ENCODE measurements at places on chromosomes 13 and 19.

GRCh38 chr13:44224450-44225149, 149.0 kb upstream of the SERP2 start:
- DNase-seq = no peak

DNA sequence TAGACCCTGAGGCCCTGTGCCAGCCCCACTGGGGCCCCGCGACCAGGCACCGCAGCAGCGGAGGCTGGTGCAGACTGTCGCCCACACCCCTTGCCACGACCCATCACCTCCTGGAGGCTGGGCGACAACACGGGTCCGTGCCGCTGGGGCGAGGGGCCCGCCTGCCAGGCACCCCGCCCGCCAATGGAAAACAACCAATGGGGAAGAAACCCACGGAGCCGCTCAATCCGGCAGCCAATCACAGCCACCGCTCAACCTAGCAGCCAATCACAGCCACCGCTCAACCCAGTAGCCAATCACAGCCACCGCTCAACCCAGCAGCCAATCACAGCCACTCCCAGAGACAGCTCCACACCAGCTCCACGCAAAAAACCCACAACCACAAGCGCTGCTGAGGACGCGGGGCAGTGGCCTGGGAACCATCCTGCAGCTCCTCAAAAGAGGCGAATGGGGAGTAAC, 29.7 kb downstream of the GPX4 start:
- peak; percentile 74 for DNase-seq

GRCh38 chr19:16285769-16286498, 38.7 kb upstream of the KLF2 start:
- DNase-seq = no peak

DNA sequence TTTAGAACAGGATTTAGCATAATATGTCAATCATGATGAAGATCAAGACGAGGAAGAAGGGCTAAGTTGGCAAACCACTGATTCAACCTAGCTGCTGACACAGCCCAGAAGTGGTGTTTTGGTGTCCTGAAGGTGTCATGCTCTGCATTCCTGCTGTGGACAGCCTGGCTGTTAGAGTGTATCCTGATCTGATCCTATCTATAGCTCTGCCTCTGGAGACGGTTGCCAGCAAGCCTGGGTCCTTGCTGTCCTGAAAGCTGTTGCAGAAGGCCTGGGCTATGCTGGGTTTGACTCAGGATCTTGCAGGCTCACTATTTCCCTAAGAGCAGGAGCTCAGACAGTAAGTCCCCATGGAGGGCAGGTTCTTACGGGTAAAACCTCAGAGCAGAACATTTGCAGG, 416.4 kb downstream of the TSHZ3 start:
- DNase-seq = no peak

DNA sequence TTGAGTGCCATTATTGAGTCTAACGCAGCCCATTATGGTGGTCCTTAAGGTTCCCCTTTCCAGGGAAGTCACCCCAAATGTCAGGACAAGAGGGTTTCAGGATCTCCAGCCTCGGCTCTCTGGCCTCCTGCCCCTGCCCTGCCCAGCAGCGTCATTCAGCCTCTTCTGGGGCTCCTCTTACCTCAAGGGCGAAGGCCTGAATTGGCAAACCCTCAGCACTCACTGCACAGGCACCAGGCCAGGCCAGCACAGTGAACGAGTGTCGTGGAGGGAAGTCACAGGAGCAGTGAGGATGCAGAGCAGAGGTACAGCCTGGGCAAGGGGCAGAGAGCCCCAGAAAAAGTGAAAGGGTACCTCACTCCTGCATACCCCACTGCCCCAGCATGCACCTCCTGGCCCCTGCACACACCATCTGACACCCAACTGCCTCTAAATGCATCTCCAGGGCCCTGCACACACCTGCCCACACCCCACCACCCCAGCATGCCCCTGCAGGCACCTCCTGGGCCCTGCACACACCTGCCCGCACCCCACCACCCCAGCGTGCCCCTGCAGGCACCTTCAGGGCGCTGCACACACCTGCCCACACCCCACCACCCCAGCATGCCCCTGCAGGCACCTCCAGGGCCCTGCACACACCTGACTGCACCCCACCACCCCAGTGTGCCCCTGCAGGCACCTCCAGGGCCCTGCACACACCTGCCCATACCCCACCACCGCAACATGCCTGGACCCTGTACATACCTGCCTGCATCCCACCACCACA, 19.8 kb downstream of the SLC25A42 start:
- DNase-seq = no peak

DNA sequence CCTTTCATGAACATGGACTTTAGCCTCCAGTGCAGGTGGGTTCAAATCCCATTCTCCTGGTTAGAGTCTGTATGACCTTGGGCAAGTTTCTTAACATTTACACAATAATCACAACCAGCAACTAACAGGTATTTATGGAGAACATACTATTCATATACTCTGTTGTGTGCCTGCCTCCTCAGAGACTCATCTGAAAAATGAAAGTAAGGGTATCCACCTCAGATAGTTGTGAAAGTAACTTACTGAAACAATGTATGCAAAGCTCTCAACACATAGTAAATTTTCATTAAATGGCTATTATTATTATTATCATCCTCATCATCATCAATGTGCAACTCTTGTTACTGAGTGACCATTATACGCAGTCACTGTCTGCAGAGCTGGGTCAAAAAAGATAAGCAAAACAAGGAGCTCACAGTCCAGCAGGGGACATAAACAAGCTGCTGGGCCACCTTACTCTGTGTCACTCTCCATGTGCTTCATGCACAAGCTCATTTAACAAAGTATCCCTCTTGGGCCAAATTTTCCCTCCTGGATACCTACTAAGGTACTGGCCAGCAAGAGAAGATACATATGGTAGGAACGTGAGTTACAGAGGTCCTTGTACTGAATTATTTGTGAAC, 70.9 kb upstream of the FNDC3A start:
- no peak for DNase-seq

DNA sequence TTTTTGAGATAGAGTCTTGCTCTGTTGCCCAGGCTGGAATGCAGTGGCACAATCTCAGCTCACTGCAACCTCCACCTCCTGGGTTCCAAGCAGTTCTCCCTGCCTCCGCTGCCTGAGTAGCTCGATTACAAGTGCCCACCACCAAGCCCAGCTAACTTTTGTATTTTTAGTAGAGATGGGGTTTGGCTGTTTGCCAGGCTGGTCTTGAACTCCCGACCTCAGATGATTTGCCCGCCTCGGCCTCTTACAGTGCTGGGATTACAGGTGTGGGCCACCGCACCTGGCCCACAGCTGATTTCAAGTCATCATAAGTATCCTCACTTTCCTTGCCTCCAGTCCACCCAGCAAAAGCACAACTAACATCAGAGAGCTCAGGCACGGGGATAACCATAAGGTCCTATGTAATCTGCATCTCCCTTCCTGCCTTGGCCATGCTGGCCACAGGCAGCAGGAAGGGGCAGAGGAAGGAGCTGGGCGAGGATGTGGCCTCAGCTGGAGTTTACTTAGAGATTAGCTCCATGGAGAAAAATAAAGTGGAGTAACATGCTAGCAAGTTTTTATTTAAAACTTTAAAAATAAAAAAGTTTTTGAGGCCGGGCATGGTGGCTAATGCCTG, 22.9 kb upstream of the ADGRE1 start:
- no peak for DNase-seq

GRCh38 chr19:43820098-43820883, 6.8 kb upstream of the ZNF283 start:
- no peak for DNase-seq

DNA sequence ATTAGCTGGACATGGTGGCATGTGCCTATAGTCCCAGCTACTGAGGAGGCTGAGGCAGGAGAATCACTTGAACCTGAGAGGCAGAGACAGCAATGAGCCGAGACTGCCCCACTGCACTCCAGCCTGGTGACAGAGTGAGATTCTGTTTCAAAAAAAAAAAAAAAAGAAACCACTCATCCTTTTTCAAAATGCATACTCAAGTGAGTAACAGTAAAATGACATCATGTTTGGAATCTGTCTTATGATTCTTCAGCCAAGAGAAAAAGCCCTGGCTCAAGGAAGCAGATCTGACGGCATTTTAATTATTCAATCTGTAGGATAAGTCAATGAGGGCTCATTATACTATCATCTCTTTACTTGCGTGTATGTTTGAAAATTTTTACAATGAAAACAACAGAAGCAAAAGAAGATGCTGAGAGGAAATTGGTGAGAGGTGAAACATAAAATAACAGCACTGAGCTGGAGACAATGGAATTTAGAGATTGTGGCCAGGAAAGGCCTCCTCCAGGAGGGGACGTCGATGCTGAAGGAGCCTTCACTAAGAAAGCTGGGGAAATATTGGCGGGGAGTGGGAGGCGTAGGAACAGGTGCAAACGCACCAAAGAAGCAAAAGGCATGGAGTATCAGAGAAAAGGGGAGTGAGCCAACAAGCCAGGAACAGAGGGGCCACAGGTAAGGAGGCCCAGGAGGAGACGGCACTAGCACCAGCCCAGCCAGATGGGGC, 12.9 kb upstream of the CCNE1 start:
- no peak for DNase-seq

All from T-helper 17 cell (primary cell).